GM12878 (cell line): ENCODE measurements at places on chromosomes 2 and 18. TPM values are rescaled to one million over a fixed set of nuclear protein-coding genes. Genes with fewer than 3 reads are reported as not detected.

GRCh38 chr2:129201696-129202095 is 777.8 kb upstream of the RAB6C start:
- DNase-seq = no peak

DNA sequence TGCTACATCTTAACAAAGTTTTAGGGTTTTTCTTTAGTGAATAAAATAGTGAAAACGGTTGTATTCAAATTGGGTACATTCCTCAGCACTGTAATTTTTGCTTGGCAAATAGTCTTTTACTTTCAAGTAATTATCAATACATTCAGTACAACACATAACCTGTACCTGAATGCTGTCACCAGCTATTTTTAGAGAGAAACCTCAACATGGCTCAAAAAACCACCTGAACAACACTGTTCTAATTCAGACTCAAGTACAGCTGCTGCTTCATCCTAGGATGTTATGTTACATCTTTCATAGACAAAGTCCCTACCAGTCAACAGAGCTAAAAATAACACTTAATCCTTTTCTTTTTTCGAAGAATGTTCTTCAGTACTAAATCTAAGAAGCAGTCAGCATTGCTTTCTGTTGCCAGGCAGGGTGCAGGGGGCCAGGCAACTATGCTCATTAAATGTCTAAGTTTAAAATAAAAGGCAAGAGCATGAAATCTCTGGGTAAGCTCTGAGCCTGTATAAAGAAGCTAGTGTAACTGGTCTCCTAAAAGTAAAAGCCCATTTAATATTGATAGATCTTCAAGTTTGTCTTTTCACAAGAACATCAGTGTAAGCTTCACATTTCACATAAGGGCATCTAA is 20.5 kb downstream of the PDIA6 start:
- no peak for DNase-seq

DNA sequence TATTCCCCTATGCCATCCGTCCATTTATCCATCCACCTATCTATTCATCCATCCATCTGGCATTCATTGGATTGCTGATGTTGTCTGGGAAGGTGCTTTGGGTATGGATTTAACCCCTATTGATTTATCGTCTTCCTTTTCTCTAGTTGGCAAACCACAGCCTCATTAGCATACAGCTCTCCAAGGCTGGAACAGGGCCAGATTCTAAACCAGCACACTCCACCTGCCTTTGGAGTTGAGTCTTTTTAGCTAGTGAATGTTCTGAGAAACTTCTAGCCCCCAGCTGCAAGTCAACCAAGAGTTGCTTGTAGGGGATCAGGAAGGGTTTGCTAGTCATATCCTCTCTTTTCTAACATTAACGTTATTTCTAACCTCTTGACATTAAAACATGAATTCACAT is 90.7 kb downstream of the NRP2 start:
- no peak for DNase-seq

DNA sequence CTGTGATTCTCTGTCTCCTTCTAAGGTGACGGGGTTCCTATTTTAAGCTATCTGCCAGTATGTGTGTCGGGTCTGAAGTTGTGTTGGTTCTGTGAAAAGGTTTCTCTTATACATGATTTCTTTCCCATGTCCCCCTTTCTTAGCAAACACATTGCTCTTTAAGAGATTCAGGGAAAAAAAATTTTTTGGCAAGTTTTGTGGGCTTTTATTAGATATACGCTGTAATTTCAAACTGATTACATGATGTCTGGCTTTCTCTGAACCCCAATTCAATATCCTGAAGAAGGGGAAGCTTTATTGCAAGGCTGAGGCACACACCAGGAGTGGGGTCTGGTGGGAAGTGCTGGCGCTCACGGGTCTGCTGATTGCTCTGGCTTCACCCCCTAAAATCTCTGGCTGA is 210.6 kb downstream of the AGPS start:
- no peak for DNase-seq

DNA sequence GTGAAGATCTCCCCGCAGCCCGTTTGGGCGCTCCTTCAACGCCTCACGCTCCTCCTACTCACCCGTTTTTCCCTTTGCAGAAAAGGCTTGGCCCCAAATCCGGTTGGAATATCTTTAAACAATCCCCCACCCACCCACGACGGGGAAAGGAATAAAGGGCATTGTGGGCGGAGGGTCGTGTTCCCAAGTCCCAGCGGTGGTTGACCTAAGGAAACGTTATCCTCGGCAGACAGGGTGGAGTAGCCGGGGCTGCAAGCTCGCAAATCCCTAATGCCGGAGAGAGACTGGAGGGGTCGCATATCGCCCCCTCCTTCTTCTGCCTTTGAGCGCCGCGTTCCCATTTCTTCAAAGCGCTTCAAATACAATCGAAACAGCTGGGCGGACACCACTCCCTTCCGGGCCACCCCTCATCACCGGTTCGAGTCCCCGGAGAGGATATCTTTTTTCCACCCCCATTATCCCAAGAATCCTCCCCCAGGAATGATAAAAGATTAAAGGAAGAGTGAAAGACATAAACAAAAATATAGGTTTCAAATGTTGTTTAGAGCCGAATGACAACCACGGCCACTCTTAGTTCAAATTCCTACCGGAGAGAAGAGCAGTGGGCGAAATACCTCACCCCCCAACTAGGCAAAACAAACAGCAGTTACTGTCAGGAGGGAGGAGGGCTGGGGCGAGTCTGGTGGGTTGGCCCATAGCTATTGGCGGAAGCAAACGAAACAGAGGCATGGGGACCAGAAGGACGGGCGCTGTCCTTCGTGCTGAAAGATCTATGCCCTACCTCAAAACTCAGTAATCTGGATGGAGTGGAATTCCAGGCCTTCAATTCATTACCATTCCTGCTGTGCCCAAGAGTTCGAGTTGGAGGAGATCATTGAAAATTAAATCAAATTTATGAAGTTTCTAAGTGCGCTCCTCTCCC is 2.8 kb upstream of the GAD1 start:
- DNase-seq = no peak

- DNase-seq = no peak
Measured at GRCh38 chr2:200405599-200406298, 99.3 kb downstream of the SPATS2L start.

GRCh38 chr2:84223191-84223590 is 235.9 kb downstream of the SUCLG1 start:
- no peak for DNase-seq

GRCh38 chr18:65768120-65768778 is 17.4 kb downstream of the CDH7 start:
- no peak for DNase-seq

DNA sequence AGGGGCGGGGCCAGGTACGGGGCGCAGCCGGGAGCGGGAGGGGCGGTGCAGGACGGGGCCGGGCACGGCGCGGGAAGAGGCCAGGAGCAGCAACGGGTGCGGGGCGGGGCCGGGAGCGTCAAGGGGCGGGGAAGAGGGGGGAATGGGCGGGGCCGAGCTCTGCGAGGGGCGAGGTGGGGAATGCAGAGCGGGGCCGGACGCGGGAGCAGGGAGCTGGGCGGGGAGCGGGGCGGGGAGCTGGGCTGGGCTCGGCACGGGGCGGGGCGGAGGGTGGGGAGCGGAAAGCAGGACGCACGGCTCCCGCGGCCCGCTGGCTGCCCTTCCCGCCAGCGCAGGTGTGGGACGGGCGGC is at the start of gene IMPA2:
Gene IMPA2 (plus strand): TSS at position 316 of the 351 bp plus-strand sequence. CDS start 163 bp downstream, outside the sequence.
- DNase-seq = no peak

DNA sequence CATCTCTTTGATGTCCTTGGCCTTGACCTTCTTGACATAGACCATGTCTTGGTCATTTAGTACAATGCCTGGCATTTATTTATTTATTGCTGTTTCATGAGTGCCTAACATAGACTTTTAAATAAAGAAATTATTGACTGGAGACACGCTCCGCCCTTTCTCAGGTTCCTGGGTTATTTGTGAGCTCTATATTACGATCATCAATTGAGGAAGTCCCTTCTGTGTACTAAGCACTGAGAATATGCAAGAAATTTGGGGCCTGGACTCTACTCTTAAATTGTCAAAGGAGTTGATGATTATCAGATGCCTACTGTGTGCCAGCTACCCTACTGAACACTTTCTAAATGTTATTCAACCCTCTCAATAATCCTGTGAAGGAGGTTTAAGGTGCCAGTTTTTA is 19.7 kb upstream of the TET3 start:
- DNase-seq = no peak

DNA sequence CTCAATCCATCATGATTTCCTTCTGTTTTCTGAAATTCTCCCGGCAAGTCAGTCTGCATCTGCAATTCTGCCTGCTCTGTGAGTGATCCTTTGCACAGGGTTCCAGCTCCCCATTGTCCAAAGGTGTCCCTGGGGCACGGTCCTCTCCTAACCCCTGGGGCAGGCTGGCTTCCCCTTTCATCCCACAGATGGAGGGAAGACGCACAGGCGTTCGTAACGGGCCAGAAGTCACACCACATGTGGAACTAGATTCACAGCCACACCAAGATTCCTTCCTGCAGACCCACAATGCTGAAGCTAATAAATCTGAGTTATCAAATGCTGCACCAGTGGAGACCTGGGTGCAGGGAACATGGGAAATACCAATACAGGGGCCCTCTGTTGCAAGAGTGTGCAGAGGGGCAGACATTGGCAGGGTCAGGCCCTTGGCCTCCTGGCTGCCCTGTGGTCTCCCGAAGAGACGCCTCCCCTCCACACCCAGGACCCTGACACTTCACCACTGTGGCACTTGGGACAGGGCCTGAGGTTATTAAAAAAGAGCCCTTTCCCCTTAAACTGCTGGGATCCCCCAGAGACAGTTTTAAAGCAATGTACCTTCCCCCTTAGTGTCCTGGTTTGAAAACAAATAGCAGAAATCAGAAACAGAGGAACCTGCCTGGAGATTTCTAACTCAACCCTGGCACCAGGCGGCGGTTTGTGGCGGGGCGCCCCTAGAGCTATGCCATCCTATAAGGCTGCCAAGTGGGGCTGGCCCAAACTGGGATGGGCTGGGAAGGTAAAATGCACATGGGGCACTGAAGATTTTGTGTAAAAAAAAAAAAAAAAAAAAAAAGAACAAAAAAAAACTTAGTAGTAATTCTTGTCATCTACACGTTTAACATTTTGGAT is 15.4 kb downstream of the ZNF516 start:
- DNase-seq = no peak

DNA sequence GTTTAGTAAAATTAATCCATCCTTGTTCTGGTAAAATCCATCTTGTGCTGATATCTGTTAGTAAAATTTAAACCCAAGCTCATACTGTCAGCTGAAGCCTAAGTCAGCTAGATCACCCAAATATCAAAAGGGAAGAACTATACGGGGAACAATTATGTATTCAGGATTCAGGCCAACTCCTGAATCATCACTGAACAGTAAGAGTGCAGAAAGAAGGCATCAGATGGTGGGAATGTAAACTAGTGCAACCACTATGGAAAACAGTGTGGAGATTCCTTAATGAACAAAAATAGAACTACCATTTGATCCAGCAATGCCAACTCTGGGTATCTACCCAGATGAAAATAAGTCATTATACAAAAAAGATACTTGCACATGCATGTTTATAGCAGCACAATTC is 81.8 kb downstream of the RAPGEF4 start:
- DNase-seq = no peak

- DNase-seq = no peak
Measured at GRCh38 chr2:128682266-128682665, 363.6 kb upstream of the HS6ST1 start.

DNA sequence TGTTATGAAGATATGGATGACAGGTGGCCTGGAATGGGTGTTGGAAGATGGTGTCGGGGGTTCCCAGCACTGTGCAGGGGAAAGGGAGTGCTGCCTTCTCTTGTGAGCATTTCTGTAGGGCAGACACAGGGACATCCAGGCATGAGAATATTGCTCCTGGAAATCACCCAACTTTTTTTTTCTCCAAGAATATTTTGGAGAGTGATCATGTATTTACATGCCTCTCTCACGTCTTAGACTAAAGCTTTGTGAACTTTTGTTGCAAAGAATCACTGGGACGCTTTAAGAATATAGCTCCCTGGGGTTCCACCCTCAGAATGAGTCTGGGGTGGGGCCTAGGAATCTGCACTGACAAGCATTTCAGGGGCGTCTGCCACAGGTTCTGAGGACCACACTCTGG is 68.7 kb downstream of the VWA3B start:
- no peak for DNase-seq

DNA sequence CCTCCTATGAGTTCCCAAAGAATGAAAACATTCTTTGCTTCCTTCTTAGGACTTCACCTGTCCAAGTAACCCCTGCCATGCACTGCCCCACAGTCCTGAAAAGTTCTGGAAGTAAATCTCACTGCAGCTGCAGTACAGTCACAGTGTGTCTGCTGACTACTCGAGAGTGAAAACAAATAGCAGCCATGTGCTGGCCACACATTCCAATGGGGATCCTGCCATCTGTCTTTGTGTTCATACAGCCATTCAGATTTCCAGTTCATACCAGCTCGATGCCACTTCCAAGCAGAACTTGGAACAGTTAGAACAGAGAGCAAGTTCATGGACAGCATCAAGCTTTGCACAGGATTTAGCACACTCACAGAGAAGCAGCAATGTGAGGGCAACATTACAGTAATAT is 629.9 kb upstream of the ACVR2A start:
- no peak for DNase-seq

- DNase-seq = no peak
Measured at GRCh38 chr2:226720948-226721347, 78.7 kb downstream of the IRS1 start.

DNA sequence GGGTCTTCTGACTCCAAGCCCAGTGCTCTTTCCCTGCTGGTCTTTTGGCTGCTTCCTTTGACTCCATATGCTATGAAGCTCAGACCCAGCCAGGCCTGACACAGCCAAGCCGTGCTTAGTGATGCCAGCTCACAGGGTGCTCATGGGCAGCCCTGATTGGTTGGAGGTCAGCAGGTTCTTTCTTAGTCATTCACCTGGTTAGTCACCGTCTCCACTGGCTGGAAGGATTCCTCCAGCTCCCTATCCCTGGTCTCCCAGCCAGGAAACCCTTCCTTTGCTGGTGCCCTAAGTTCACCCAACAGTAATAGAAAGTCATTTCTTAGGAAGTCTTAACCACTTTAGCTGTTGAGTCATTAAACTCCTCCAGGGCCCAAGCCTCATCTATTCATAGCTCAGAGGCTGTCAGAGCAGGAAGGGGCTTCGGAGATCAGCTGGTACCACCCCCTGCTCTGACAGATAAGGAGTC is 3.9 kb downstream of the KCNK3 start:
- DNase-seq = no peak

- DNase-seq = no peak
Measured at GRCh38 chr2:147739508-147739907, 105.3 kb upstream of the ACVR2A start.

Gene TUBA4B
- not detected in 2 replicates for total RNA-seq

Gene GPN1
- total RNA-seq = 32.1 and 38.8 TPM in 2 replicates

Gene AAK1
- total RNA-seq = 32.9 and 35.0 TPM in 2 replicates

Gene MTCL1
- 0.29 and 0.36 TPM in 2 replicates for total RNA-seq

Gene MCEE
- total RNA-seq = 14.4 and 17.3 TPM in 2 replicates

Gene L3MBTL4
- 8.7 and 9.7 TPM in 2 replicates for total RNA-seq

Gene SLC9A4
- 0.05 and 0.10 TPM in 2 replicates for total RNA-seq

Gene CNGA3
- total RNA-seq = not detected in 2 replicates

Gene RTP5
- not detected in 2 replicates for total RNA-seq

Gene PSMA8
- total RNA-seq = not detected in 2 replicates

Gene RNMT
- total RNA-seq = 30.6 and 33.2 TPM in 2 replicates

Gene IWS1
- total RNA-seq = 43.8 and 45.9 TPM in 2 replicates

Gene CWC22
- 20.4 and 22.1 TPM in 2 replicates for total RNA-seq

Gene CARF
- 5.7 and 6.4 TPM in 2 replicates for total RNA-seq
